Activated CD4-positive, alpha-beta T cell treated with anti-CD3 and anti-CD28 coated beads for 36 hours (primary cell): ENCODE measurements at places on chromosomes 7 and 10.

GRCh38 chr7:87474533-87475358, 734 bp downstream of the ABCB4 start:
- no peak overlapping the region for H3K27ac ChIP-seq
- DNase-seq = no peak
- peaks cover 35% of the 10 kb centered on the region for H3K27me3 ChIP-seq
- H3K36me3 ChIP-seq = no peaks in the 10 kb centered on the region
- H3K4me3 ChIP-seq = peak overlapping the region; percentile 29
- peaks cover 8% of the 10 kb centered on the region for H3K4me1 ChIP-seq

DNA sequence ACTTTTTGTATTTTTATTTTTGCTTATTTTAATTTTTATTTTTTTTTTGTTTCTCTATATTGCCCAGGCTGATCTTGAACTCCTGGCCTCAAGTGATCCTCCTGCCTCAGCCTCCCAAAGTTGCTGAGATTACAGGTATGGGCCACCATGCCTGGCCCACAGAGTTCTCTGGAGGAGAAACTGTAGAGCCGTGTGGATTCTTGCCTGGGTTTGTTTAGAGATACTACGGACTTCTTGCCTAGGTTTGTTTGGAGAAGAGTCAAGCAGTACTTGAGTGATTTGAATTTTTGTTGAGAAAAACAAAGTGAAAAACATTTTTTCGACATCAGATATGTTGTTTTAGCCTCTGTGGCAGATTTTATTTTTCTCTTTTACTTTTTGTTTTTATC, 99.0 kb downstream of the CAMK1D start:
- no peak for DNase-seq
- H3K4me1 ChIP-seq = peaks cover 43% of the 10 kb centered on the region
- H3K27me3 ChIP-seq = no peaks in the 10 kb centered on the region
- H3K4me3 ChIP-seq = peak overlapping the region; percentile 68
- peaks cover 7% of the 10 kb centered on the region for H3K36me3 ChIP-seq
- H3K27ac ChIP-seq = peak overlapping the region; percentile 92

- H3K27ac ChIP-seq = no peak overlapping the region
- no peak overlapping the region for H3K4me3 ChIP-seq
- H3K27me3 ChIP-seq = no peaks in the 10 kb centered on the region
- H3K36me3 ChIP-seq = peaks cover 38% of the 10 kb centered on the region
- no peak for DNase-seq
Observed at GRCh38 chr7:130021105-130021834, 29.9 kb downstream of the ZC3HC1 start.

- DNase-seq = no peak
- no peak overlapping the region for H3K27ac ChIP-seq
- no peaks in the 10 kb centered on the region for H3K36me3 ChIP-seq
- no peaks in the 10 kb centered on the region for H3K4me1 ChIP-seq
Observed at GRCh38 chr10:92714872-92715271, 25.1 kb downstream of the HHEX start.

- H3K4me1 ChIP-seq = no peaks in the 10 kb centered on the region
- H3K4me3 ChIP-seq = no peak overlapping the region
- H3K36me3 ChIP-seq = no peaks in the 10 kb centered on the region
- H3K27ac ChIP-seq = no peak overlapping the region
Observed at GRCh38 chr10:59373071-59373470, 10.7 kb upstream of the FAM13C start.
